ENCODE measurements at places on chromosomes 11 and 22.

GRCh38 chr11:12680246-12680939 is 6.2 kb downstream of the TEAD1 start:
- H3K4me1 ChIP-seq: peaks cover 43% of the 10 kb centered on the region
- DNase-seq: peak; percentile 18
- H3K4me3 ChIP-seq: peak overlapping the region; percentile 42

DNA sequence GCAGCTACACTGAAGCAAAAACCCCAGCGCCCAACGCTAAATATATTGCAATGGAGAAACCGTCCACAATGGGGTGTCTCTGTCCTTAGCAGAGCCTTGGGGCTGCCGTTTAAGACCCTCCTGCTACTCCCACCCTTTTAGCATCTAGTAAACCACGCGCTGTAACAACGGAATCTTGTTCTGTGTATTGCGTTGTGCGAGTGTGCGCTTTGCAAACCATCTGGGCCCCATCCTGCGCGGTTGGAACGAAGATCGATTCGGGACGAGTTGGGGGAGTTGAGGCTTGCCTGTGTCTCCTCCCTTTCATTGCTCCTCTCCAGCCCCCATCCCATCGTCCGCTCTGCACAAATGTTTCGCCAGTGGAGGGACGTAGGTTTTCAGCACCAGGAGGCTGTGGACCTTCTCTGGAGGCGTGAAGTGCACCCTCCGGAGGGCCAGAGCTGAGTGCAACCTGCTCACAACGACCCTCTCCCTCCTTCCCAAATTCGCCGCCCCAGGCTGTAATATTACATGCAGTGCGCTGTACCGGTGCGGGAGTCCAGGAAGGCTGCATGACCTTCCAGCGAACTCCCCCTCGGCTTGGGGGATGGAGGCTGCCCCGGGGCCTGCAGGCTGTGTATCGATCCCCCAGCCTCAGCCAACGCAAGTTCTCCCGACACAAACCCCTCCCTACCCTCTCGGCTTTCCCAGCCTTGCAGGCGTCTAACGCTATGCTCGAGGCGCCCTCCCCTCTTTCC is 1.6 kb upstream of the KMT2A start:
- H3K36me3 ChIP-seq: no peaks in the 10 kb centered on the region
- H3K4me1 ChIP-seq: peaks cover 15% of the 10 kb centered on the region
- no peaks in the 10 kb centered on the region for H3K27me3 ChIP-seq

GRCh38 chr11:44726283-44727113 is at the start of gene TSPAN18:
TSPAN18 (plus strand) TSS chr11:44726962; CDS start chr11:44906417, 179,455 bp downstream.
- no peak for DNase-seq
- H3K27me3 ChIP-seq: no peaks in the 10 kb centered on the region
- peak within 1 kb of the TSS; percentile 19 for H3K27ac ChIP-seq

DNA sequence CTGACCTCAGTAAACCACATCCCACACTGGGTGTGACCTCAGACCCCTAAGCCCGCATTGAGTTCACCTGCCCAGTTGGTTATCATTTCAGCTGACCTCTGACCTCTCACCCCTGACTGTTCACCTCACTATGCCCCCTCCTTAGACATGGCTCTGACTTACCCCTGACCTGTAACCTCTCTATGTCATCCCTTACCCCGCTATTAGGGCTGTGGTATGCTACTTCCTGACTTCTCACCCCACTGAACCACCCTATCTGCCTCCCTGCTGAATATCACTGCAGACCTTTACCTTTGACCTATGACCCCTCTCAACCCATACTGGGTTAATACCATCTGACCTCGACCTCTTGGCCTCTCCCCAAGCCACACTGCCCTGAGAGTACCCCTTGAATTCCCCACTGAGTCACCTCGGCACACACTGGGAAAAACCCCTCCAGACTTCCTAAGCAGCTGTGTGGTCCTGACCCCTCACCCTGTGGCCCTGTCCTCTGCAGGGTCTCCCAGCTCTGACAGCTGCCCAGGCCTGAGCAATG is 8.3 kb downstream of the PLCB3 start:
- peaks cover 67% of the 10 kb centered on the region for H3K36me3 ChIP-seq
- H3K27ac ChIP-seq: no peak overlapping the region
- DNase-seq: no peak
- no peaks in the 10 kb centered on the region for H3K4me1 ChIP-seq

- no peak overlapping the region for H3K4me3 ChIP-seq
- peaks cover 4% of the 10 kb centered on the region for H3K4me1 ChIP-seq
- no peaks in the 10 kb centered on the region for H3K27me3 ChIP-seq
- H3K27ac ChIP-seq: no peak overlapping the region
Observed at GRCh38 chr11:128551058-128551457, 36.3 kb downstream of the ETS1 start.

- DNase-seq: no peak
- H3K27me3 ChIP-seq: no peaks in the 10 kb centered on the region
- no peak overlapping the region for H3K27ac ChIP-seq
- no peaks in the 10 kb centered on the region for H3K36me3 ChIP-seq
- H3K4me1 ChIP-seq: no peaks in the 10 kb centered on the region
Observed at GRCh38 chr22:11307998-11308397, 4220.0 kb upstream of the OR11H1 start.

GRCh38 chr22:33842006-33842354 is 78.3 kb downstream of the LARGE1 start:
- peaks cover 12% of the 10 kb centered on the region for H3K4me1 ChIP-seq
- DNase-seq: no peak
- H3K27me3 ChIP-seq: no peaks in the 10 kb centered on the region
- peak overlapping the region; percentile 76 for H3K27ac ChIP-seq
- no peaks in the 10 kb centered on the region for H3K36me3 ChIP-seq

GRCh38 chr22:35540595-35541253 is at the start of gene RASD2:
RASD2 (plus strand) TSS chr22:35540831; CDS start chr22:35546810, 5,979 bp downstream.
- peak within 1 kb of the TSS; percentile 96 for H3K27ac ChIP-seq
- H3K36me3 ChIP-seq: no peaks in the 10 kb centered on the region
- no peaks in the 10 kb centered on the region for H3K27me3 ChIP-seq
- no peak for DNase-seq
- H3K4me1 ChIP-seq: peaks cover 13% of the 10 kb centered on the region

DNA sequence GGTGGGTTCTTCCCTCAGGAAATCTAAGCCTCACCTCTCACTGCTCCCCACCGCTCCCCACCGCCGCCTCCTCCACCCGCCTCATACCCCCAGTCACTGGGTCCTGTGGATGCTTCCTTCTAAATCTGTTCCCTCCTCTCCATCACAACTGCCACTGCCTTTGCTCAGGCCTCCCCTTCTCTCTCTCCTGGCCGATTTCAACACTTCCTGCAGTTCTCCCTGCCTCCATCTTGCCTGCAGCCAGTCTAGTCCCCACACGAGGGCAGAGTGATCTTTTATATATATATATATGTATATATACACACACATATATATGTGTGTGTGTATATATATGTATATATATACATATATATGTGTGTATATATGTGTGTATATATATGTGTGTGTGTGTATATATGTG is 27.8 kb downstream of the CREB3L1 start:
- H3K4me3 ChIP-seq: no peak overlapping the region
- H3K27me3 ChIP-seq: no peaks in the 10 kb centered on the region

GRCh38 chr11:117212697-117213355 is 13.7 kb downstream of the TAGLN start:
- peaks cover 4% of the 10 kb centered on the region for H3K36me3 ChIP-seq
- H3K27me3 ChIP-seq: no peaks in the 10 kb centered on the region
- no peak overlapping the region for H3K27ac ChIP-seq

GRCh38 chr11:89161949-89162348 is 15.7 kb upstream of the TYR start:
- H3K27ac ChIP-seq: no peak overlapping the region
- no peak overlapping the region for H3K4me3 ChIP-seq
- H3K36me3 ChIP-seq: no peaks in the 10 kb centered on the region
- no peaks in the 10 kb centered on the region for H3K4me1 ChIP-seq
- no peak for DNase-seq
- H3K27me3 ChIP-seq: no peaks in the 10 kb centered on the region

DNA sequence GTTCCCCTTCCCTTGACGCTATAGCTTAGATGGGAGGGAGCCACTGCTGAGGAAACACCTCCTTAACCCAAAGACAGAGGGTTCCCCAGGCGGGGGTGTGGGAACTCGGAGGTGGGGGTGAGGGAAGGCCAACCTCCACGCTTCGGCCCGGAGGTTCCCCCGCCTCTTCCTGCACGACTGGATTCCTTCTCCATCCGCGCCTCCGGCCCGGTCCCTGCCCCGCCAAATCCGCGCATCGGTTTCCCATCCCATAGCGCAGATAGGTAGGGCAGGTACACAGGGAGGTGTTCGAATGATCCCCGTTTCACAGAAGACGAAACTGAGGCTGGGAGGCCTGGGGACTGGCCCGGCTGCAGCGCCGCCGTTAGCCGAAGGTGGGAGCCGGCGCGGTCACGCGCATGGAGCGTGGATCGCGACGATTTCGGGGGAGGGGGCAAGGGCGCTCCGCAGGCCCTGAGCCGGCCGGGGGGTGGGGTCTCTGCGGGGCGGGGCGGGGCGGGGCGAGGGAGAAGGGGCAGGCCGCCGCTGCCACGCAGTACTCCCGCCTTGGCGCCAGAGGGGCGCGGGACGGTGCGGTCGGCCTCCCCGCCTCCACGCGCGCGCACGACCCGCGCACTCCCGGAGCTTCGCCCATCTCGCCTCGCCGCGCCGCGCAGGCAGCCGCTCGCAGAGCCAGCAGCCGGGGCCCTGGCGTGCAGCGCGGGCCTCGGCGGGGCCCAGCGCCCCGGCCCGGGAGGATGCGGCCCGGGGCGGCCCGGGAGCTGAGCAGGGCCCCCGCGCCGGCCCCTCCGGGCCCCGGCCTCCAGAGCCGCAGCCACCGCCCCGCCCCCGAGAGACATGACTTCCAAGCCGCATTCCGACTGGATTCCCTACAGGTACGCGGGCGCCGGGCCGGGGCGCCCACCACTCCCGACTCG is at the start of gene TUB:
Gene TUB (plus strand): TSS at position 538 of the 917 bp plus-strand sequence. CDS start 300 bp downstream, at position 838.
- no peaks in the 10 kb centered on the region for H3K27me3 ChIP-seq
- peaks cover 23% of the 10 kb centered on the region for H3K4me1 ChIP-seq
- no peaks in the 10 kb centered on the region for H3K36me3 ChIP-seq
- no peak for DNase-seq

DNA sequence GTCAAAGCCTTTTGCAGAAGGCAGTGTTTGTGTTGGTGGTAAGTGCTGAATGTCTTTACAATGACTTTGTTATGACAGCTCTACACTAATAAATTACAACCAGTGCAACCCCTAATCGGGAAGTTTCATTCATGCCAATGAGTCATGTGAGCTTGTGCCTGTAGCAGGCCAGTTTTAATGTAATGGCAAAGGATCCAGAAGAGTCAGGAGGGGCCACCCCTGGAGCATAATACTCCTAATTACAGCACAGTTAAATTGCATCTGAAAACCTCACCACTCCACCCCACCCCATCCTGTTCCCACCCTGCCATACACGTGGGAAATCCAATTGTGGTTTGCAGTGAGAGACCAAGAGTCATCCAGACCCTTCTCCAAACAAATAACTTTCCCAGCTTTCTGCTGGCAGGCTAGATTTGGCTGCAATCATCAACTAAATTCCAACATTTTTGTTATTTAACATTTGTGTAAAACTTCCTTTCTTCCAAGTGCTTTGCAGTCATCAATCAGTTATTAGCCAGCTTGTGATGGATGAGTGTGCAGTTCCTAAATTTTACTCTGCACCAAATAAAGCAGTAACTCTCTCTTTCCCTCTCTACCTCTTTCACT is 277.3 kb upstream of the FAT3 start:
- H3K4me3 ChIP-seq: peak overlapping the region; percentile 9
- DNase-seq: peak; percentile 8
- no peaks in the 10 kb centered on the region for H3K27me3 ChIP-seq
- H3K27ac ChIP-seq: peak overlapping the region; percentile 59
- H3K36me3 ChIP-seq: no peaks in the 10 kb centered on the region
- peaks cover 3% of the 10 kb centered on the region for H3K4me1 ChIP-seq

- H3K36me3 ChIP-seq: no peaks in the 10 kb centered on the region
- H3K4me1 ChIP-seq: no peaks in the 10 kb centered on the region
- no peaks in the 10 kb centered on the region for H3K27me3 ChIP-seq
Observed at GRCh38 chr11:128856241-128856640, 10.9 kb downstream of the KCNJ1 start.

- H3K4me3 ChIP-seq: no peak overlapping the region
- H3K27ac ChIP-seq: no peak overlapping the region
- H3K36me3 ChIP-seq: no peaks in the 10 kb centered on the region
Observed at GRCh38 chr22:45053571-45053970, 43.8 kb upstream of the PHF21B start.
